ENCODE measurements at places on chromosomes 7 and 10.

GRCh38 chr10:124650820-124651401 lies 93.3 kb downstream of the FAM53B start:
- DNase-seq: peak; percentile 60

DNA sequence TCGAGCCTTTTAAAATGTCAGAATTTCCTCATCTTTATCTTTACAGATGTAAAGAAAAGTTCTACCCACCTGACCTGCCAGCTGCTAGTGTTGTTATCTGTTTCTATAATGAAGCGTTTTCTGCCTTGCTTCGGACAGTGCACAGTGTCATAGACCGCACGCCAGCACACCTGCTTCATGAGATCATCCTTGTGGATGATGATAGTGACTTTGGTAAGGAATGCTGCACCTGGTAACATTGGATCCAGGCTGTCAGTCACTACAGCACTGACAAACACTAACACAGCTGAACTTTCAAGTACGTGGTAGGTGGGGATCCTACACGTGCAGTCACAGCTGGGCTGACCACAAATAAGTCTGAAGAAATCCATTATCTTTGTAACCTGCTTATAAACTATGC lies 77.6 kb downstream of the GALNT11 start:
- DNase-seq: no peak

DNA sequence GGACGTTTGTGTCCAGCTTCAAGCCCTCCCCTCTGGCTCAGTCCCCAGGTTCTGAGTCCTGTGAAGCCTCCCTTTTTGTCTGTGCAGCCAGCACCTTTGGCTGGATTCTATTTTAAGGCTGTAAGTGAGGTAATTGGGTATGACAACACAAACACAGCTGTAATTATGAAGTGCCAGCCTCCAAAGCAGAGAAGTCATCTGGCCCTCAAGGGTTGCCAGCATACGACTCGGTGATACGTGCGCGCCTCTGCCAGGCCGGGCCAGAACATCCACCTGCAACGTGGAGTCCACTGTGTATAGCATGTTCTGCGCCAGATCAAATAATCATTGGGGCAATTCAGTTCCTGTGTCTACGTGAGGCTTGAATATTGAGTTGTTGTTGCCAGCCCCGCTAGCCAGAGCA lies 6.7 kb upstream of the FAM180A start:
- DNase-seq: no peak

DNA sequence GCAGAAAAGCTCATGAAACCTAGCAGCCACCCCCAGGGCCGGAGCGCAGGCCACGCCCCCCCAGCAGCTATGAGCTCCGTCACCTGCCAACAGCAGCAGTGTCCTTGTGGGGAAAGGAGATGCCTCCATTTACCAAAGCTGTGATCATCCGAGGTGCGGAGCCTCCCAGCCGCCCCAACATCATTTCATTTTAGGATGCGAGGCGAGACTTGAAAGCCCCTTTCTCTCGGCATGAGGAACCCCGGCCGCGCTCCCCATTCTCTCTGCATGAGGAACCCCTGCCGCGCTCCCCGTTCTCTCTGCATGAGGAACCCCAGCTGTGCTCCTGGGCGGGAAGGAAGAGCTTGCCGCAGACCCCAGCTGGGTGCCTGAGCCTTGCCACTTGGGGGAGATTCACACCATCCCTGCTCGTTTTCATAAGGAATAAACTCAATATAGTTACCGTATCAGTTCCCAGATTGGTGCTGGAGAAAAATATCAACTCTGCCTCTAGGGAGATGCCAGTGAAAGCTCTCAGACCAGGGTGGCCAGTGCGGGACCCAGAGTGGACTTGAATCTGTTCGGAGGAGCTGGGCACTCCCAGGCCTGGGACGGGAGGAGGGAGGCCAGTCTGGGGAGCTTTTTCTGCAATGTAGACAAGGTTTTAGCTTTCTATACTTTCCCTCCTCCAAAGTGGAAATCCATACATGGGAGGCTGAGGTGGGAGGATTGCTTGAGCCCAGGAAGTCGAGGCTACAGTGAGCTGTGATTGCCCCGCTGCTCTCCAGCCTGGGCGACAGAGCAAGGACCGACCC lies 35.0 kb downstream of the JAKMIP3 start:
- DNase-seq: no peak

- no peak for DNase-seq
Measured at GRCh38 chr10:1124796-1125195, 68.6 kb downstream of the WDR37 start.

All from NB4 (cell line).